ENCODE measurements at places on chromosomes 16 and 17. TPM values are rescaled to one million over a fixed set of nuclear protein-coding genes. Genes with fewer than 3 reads are reported as not detected.
A peak's percentile ranks its signal among the peaks of the same experiment; 100 is the strongest.

DNA sequence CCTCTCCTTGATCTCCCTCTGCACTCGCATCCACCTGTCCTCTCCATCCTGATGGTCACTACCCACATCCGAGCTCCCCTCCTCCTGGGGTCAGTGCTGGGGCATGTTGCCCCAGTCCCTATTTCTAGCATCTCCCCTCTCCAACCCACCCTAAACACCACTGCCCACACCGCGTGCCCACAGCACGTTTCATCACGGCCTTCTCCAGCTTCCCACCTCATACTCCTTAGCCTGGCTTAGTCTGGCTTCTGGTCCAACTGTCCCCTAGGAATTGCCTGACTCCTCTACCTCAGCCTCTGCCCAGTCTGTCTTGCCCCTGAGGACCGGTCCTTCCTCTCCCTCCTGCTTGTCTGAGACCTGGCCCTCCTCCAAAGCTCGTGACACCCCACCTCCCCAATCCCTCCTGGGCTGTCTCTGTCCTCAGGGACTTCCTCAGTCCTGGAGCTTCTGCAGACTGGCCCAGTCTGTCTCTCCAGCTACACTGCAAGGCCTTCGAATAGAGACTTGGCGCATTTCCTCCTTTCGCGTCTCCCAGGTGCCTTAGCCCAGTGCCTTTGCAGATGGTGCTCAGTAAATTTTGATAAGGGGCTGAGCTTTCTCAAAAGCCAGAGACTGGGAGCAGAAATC, 4.9 kb downstream of the ALOX15 start:
- DNase-seq = no peak

DNA sequence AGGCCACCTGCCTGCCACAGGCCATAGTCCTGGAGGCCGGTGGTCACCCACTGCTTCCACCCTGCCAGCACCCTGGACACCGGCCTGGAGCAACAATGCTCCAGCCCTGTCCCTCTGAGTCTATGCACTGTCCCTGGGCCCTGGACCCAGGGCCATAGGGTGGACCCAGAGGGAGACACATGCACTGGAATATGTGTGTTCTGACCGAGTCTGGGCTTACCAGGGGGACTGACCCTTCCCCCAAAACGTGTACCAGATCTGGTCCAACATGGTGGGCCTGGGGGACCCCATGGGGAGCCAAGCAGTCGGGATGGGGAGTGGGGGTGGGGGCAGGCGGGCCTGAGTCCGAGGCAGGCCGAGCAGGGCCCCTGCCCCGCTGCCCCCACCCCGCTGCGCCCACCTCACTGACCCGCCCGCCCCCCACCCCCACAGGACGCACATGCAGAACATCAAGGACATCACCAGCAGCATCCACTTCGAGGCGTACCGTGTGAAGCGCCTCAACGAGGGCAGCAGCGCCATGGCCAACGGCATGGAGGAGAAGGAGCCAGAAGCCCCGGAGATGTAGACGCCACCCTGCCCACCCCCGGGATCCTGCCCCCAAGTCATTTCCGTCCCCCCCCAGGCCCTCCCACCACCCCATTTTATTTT, 357.4 kb downstream of the SEC14L1 start:
- no peak for DNase-seq

TNS4 gene
- total RNA-seq = not detected

EVPL gene
- total RNA-seq = 4.9 TPM

DNA sequence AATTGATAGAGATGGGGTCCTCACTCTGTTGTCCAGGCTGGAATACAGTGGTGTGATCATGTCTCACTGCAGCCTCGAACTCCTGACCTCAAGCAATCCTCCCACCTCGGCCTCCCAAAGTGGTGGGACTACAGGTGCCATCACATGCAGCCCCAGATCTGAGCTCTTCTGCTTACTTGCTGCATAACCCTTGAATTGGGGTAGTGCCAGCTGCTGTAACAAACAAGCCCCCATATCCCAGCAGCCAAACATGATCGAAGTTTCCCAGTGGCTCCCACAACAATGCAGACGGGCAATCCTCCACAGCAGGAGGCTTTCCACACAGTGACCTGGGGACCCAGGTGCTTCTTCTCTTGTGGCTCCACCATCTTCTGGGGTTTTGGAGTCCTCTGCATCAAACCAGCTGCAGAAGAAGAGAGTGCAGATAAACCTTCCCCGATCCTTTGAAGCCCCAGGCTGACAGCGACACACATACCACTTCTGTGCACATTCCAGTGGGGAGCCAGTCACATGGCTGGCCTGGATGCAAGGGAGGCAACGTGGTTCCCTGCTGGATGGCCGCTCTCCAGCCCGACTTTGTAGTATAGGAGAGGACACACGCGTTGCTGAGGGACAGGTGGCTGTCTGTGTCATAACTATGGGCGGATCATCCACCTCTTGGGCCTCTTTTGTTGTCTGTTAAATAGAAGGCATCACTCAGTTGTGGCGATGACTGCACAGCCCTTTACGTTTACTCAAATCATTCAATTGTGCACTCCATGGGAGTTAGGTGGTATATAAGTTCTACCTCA, 16.7 kb downstream of the SBK1 start:
- no peak for DNase-seq

GRCh38 chr17:45128989-45129388, 3.3 kb downstream of the PLCD3 start:
- DNase-seq = no peak

DNA sequence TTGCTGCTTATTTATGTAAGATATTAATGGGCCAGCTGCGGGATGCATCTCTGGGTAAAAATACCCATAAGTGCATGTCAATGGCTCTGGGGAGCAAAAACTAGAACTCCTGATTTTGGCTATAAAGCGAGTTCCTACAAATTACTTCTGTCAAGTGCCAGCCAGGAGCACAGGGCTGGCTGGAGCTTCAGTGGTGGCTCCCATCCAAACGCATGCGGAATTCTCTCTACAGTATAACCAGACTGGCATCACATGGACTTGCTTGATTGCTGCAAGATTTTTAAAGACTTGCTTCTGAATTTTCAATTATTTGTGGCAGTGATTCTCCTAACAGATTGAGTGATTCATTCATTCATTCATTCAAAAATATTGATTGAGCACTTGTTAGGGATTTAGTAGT, 260.9 kb downstream of the PHKB start:
- no peak for DNase-seq

HOXB6 gene
- total RNA-seq = 2.1 TPM

- no peak for DNase-seq
Observed at GRCh38 chr16:6190776-6191175, 1093.2 kb upstream of the EEF2KMT start.

DNA sequence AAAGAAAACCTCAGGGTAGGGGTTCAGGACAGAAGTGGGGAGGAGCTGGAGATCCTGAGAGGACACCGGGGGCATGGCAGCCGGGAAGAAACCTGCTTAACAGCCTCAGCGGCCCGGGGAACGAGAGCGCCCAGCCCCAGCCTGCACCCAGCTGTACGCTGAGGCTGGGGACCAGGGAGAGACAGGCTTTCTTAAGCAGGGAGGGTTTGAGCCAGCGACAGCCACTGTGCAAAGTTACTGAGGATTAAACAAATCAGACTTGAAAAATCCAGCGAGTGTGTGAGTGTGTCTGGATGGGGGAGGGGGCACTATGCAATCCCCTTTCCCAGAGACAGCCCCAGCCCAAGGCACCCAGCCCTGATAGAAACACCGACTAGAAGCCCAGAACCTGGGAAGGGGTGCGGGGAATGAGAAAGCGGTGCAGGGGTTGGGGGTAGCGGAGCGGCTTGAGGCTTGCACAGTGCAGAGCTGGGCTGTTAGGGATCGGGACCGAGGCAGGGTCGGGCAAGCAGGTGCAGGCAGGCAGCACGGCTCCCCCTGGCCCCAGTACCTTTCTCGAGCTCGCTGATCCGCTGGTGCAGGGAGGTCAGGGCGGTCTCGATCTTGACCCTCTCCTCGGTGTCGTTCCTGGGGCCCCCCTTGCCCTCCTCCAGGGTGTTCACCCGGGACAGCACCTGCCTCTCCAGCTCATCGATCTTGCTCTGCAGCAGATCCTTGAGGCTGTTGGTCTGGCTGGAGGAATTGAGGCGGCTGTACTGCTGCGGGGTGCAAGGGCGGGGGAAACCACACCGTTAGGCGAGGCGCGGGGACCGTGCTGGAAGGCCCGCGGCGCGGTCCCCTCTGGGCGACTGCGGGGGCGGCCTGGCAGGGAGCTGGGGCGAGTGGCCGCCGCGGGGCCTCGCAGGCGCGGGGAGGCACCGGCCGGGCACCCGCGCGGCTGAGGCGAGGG, 1.2 kb downstream of the NPTX1 start:
- DNase-seq = no peak

- no peak for DNase-seq
Observed at GRCh38 chr17:64009571-64010402, 10.6 kb downstream of the ICAM2 start.

SRL gene
- not detected for total RNA-seq

GRCh38 chr16:57624806-57625500, 3.5 kb upstream of the ADGRG1 start:
- DNase-seq = no peak

DNA sequence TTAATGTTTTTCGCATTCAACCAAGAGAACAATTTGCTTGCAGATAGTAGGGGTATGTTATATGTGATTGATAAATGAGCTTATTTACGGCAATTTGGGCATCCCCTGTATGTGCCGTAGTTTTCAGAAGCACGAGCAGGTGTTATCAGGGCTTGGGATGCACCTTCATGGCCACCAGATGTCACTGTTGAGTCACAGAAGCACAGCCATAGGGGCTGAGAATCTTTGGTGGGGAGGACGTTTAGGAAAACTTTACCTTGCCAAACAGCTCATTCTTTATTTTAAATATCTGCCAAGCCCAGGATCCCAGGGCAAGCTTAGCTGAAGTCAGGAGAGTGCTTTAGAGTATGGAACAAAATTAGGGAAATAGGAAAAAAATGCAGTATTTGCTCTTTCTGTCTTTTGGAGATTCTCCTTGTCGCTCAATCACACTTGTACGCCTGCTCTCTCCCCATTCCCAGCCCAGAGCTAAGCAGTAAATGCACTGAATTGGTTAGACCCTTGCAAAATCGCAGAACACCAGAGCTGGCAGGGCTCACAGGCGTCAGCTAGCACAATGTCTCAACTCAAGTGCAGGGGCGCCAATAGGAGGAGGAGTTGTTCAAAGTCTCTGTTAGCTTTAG, 93.6 kb upstream of the MPHOSPH6 start:
- peak; percentile 59 for DNase-seq

Data from body of pancreas (tissue), 4 donors.